HS-5 (cell line): ENCODE measurements at places on chromosomes 13 and 19.

DNA sequence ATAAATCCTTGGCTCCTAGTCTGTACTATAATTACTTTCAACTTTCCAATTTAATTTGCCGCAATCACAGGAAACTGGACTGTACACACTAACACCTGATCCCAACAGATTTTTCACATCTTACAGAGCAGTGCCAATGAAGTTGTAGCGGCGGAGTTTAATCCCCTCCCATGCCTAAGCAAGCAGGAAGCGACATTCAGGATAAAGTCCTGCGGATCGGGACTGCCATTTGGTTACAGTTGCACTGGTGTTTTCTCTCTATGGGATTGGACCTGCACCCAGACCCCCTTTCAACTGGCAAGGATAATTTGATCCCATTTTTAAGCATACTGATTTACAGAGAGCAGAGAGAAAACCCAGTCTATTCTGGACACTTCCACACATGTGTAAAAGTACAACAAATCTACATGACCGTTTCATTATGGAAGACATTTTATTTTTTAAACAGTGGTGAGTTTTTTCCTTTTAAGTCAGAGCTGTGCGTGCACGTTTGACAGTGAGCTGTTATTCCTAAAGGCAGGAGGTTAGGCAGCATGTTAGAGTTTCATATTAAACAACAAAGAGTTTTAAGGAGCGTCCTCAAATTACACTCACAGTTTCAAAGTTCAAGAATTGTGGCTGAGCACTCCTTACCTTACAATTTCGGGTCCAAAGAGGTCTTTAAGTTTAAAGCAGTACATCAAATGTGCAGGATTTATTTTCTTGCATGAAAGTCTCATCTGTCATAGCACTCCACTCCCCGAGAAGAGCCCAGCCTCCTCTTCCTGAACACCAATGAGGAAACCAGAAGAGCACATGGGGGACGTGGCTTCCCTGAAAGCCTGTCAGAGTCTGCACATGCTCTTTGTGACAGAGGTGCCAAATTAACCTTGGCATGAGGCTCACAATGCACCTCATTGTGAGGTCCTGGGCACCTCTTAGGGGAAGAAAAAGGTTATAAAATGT is 141.6 kb upstream of the RFC3 start:
- DNase-seq = no peak

DNA sequence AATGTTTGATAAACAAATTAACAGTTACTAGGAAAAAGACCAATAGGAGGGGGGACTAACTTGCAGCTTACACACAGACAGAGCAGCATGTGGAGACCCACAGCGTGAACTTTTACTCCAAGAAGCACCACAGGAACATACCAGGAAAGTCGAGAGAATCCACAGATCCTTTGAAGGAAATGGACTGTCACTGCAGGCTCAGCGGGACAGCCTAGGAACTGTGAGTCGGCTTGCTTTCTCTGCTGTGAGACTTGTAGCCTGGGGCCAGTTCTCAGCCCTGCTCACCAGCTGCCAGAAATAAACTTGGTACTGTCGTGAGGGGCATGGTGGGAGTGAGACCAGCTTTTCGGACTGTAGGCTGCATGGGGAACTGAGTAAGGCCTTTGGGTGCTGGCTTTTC is 1211.5 kb downstream of the PCDH17 start:
- DNase-seq = no peak

DNA sequence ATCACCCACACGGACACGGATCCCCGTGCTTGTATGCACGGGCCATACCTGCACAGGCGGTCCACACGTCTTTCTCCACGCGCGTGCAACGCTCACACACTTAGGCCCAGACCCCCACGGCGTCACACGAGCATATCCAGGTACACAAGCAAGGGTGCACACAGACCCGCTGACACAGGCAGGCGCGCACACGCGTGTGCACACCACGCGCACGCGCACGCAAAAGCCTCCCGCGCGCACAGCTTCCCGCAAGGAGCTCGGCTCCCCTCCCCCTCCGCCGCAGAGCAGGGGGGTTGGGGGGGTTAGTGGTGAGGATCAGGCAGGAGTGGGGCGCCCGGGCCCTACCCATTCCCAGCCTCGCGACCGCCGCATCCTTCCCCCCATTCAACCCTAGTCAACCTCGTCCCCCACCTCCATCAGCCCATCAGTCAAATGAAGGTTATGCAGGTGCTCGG is 407 bp downstream of the RAB3A start:
- no peak for DNase-seq

DNA sequence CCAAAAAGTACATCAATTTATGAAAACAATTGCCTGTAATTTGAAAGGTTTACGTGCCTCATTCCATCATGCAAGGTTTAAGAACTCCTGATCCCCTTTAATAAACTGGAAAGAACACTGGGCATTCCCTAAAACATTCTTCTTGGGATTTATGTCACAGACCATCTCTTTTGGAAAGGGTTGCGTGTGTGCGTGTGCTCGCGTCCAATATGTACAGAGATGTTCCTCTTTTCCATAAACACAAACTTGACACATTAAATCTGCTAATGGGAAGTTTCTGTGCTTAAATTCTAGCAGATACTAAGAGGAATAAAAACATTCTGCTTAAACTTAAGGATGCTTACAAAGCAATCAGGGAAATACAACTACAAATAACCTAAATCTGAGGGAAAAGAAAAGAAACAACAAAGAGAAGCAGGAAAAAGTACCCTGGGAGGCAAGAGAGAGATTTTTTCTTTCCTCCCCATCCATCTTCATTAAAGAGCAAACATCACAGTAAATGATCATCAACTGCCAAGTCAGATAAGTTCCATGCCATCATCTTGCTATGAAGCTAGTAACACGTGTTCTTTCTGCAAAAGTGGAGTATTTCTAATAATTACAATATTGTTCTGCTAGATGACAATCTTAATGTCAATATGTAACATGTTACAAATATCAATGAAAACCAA is 83.7 kb downstream of the STK24 start:
- no peak for DNase-seq

DNA sequence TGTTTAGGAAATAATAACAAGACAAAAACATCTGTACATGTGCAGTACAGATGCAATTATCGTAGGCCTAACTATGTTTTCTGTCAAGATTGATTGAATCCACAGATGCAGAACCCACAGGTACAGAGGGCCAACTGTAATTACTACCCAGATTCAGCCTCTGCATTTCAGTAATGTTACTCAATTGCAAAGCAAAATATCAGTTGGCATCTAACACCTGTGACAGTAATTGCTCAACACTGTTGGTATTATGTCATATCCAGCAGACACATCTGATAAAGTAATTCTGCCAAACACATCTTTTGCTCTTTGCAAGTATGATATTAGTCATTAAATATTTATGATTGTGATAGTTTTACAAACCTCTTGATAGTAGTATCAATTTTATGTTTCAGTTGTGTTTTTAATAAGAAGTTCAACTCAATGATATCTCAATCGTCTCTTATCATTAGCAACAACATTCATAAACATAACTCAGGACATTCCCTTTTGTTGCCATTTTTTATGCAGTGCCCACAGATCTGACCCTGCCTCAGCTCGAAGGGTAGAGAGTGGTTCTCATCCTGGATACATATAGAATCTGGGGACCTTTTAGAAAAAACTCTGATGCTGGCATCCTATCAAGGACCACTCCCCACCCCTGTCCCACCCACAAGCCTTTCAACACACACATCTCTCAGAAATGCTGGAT is 104.7 kb downstream of the MYCBP2 start:
- DNase-seq = no peak
